ENCODE measurements at places on chromosomes 12 and 14. TPM values are rescaled to one million over a fixed set of nuclear protein-coding genes. Genes with fewer than 3 reads are reported as not detected.

RASSF9 gene
- total RNA-seq: 2.7 TPM

PCED1B gene
- total RNA-seq: 0.51 TPM

VDR gene
- 3.4 TPM for total RNA-seq

ACOT6 gene
- total RNA-seq: not detected

NR4A1 gene
- 0.79 TPM for total RNA-seq

OR6C3 gene
- total RNA-seq: not detected

All from bronchial epithelial cell (primary cell).